Activated CD4-positive, alpha-beta T cell treated with anti-CD3 and anti-CD28 coated beads, Interleukin-2, amount 50 U/mL, for 1 hour (primary cell): ENCODE measurements at places on chromosomes 16 and 17.

GRCh38 chr17:59332749-59333377 lies 1.4 kb downstream of the YPEL2 start:
- DNase-seq: no peak

- no peak for DNase-seq
Observed at GRCh38 chr17:54903375-54903774, 2.7 kb downstream of the TOM1L1 start.

DNA sequence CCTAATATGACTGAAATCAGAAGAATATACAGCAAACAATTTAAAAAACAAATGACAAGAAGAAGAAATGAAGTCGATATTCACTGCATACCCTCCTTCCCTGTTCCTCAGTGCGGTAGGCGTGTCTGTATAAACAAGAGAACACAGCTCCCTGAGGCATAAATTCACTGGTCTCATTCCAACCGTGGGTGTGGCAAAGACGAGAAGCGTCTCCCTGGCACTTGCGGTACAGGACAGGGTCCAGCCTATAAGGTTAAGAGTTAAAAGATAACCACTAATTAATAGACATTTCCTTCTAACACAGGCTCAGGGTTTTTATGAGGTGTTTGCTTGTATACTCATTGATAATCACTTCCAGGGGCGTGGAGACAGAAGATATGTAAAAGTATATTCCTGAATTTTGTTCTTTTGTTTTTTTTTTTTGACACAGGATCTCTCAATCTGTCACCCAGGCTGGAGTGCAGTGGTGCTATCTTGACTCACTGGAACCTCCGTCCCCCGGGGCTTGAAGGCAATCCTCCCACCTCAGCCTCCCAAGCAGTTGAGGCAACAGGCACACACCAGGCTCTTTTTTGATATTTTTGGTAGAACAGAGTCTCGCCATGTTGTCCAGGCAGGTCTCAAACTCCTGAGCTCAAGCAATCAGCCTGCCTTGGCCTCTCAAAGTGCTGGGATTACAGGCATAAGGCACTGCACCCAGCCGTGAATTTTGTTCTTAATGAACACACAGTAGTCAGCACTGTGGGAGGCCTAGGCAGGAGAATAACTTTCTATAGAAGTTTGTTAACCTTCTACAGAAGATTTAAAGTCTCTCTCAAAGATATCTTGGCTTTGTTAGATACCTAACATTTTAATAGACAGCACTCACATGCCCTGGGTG lies 59.1 kb upstream of the CLEC18B start:
- DNase-seq: no peak

- no peak for DNase-seq
Observed at GRCh38 chr17:18027280-18027679, 11.7 kb downstream of the ATPAF2 start.

- DNase-seq: no peak
Observed at GRCh38 chr16:53097190-53097589, 42.4 kb downstream of the CHD9 start.

GRCh38 chr17:38741921-38742410 lies 6.2 kb downstream of the PCGF2 start:
- no peak for DNase-seq

GRCh38 chr16:2904100-2904921 lies 7.4 kb upstream of the FLYWCH1 start:
- peak; percentile 69 for DNase-seq

- DNase-seq: no peak
Observed at GRCh38 chr16:69763599-69763942, 1.4 kb downstream of the WWP2 start.

GRCh38 chr16:84570739-84571403 lies 47.0 kb downstream of the COTL1 start:
- DNase-seq: no peak

- no peak for DNase-seq
Observed at GRCh38 chr17:79888811-79889634, 49.8 kb upstream of the CBX4 start.

DNA sequence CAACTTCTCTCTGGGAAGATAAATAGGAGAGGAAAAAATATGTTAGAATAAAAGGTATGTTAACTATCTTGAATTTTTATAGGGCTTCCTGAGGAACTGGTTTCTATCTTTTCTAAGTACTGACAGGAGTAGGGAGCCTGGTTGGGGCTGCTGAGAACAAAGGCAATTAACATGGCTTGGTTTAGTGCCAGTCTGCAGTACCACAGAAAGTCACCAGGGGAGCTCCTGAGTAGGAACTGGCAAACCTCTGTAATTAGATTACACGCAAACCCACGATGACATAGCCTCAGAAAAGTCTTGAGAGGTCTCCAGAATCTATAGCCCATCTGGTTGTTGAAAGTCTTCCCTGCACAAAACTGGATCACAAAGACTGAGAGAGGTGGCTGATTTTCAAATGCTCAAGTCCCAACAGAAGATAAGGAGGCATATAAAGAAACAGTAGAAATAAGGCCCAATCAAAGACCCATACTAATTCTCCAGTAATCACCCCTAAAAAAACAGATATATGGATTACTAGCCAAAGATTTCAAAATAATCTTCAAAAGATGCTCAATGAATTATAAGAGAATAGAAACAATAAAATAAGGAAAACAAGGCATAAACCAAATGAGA lies 11.7 kb upstream of the CNTNAP4 start:
- DNase-seq: no peak

DNA sequence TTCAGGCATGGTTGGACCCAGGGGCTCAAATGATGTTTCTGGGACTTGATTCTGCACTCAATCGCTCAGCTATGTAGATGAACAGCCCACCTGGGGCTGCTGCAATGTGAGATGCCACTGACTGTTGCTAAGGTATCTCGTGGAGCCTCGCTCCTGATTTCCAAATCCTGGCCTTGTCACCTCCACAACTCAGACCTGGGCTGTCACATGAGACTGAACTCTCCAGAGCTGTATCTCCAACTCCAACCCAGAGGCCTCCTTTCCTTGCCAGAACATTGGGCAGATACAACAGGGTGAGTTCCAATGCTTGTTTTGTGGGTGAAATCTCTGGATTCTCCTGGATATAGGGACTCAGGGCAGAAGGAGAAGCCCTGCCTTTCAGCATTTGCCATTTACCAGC lies 79.5 kb downstream of the GNAO1 start:
- no peak for DNase-seq

- DNase-seq: no peak
Observed at GRCh38 chr16:22694887-22695382, 119.0 kb upstream of the HS3ST2 start.

GRCh38 chr17:45936610-45937009 lies 42.3 kb downstream of the MAPT start:
- no peak for DNase-seq

DNA sequence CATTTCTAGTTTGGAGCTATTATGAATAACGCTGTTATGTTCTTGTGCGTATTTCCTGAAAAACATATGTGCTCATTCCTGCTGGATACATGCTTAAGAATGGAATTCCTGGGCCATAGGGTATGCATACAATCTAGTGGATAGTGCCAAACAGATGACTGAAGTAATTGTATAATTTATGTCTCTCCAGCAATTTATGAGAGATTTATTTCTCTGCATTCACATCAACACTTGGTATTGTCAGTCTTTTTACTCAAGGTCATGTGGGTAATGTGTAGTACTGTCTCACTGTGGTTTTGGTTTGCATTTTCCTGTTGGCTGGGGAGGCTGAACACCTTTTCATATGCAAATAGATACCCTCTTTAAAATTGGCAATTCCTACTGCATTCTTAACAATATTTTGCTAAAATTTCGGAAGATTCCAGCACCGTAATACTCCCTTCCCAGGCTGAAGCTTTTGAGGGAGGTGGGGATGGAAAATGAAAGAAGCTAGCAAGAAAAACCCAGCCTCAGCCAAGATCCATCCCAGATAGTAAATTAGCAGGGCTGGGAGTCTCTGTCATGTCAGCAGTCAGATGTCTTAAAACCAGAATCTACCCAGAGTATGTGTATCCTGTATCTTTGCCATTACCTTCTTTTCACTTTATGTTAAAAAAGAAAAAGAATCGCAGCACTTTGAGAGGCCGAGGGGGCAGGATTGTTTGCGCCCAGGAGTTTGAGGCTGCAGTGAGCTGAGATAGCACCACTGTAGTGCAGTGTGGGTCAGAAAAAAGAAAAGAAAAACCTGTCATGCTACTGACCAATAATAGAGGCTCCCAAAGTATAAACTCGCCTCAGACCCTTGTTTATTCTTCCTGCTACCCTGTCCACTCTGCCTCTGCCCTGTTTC lies 204.9 kb downstream of the LGALS9B start:
- no peak for DNase-seq

GRCh38 chr16:56618138-56618537 lies 7.4 kb upstream of the MT1E start:
- DNase-seq: no peak

DNA sequence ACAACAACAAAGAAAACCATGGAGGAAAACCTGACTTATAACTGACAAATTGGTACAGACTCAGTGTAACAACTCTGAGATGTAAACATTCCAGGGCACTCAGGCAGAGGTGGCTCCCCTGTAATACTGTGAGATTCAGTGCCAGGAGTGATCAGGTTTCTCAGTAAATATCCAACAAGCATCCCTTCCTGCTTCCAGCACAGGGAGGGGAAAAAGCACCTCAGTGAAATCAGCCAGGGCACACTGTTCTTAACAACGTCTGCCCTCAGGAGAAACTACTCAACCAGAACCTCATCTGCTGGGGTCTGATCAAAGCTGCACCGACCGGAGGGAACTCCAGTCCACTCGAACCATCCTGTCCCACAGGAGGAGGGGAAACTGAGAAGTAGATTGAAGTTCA lies 52.3 kb downstream of the AMFR start:
- no peak for DNase-seq

DNA sequence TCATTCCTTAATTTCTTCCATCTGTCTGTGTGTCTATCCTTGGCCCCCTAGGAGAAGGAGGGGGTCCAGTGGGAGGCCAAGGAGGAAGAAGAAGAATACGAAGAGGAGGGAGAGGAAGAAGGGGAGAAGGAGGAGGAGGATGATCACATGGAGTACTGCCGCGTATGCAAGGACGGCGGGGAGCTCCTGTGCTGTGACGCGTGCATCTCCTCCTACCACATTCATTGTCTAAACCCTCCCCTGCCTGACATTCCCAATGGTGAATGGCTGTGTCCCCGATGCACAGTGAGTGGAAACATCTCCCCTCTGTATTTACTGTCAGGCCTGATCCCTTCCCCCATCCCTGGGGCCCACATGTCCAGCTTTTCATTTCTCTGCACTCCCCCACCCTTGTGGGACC lies 6.3 kb downstream of the CHD3 start:
- DNase-seq: no peak

DNA sequence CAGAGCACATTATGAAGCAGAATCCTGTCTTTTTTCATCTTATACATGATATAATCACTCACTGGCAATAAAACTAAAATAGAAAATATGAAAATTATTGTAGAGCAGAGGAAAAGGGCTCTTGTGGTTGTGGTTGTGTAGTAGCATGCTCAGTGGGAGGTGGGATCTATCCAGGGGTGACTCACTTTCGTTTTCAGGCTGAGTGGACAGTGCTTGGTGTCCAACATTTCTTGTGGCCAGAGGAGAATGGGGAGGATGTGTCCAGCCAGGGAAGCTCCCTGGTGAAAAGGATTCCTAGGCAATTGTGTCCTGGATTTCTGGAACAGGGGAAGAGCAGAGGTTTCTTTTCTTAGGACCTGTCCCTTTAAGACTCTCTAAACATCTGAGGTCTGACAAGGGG lies 31.9 kb upstream of the CPHXL start:
- no peak for DNase-seq

GRCh38 chr16:11064851-11065250 lies 120.5 kb downstream of the CLEC16A start:
- DNase-seq: no peak

DNA sequence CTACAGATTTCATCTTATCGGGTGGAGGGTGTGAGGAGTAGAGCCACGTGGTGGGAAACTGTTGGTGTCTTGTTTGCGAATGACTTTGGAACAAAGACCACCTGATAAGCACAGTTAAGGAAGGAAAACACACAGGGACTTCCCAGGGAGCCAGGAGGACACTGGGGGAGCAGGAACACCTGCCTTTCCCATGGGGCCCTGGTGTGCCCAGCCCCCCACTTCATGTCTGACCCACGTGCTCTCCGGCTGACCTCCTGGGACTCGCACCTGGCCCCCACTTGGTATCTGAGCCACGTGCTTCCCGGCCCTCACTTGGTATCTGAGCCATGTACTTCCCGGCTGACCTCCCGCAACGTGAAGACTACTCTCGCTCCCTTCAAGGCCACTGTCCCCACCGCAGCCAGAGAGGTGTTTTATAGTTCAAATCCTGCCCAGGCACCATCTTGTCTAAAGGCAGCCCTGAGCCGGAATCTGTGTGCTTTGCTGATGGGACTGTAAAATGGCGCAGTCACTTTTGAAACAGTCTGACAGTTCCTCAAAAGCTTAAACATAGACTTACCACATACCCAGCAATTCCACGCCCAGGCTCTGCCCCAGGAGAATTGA lies 5.4 kb upstream of the CSNK1D start:
- DNase-seq: no peak

- no peak for DNase-seq
Observed at GRCh38 chr16:8760021-8760420, 37.4 kb downstream of the TMEM186 start.

GRCh38 chr16:88649924-88650748 lies 717 bp downstream of the CYBA start:
- peak; percentile 29 for DNase-seq

GRCh38 chr16:2237493-2238149 lies 1.4 kb downstream of the DNASE1L2 start:
- DNase-seq: no peak

DNA sequence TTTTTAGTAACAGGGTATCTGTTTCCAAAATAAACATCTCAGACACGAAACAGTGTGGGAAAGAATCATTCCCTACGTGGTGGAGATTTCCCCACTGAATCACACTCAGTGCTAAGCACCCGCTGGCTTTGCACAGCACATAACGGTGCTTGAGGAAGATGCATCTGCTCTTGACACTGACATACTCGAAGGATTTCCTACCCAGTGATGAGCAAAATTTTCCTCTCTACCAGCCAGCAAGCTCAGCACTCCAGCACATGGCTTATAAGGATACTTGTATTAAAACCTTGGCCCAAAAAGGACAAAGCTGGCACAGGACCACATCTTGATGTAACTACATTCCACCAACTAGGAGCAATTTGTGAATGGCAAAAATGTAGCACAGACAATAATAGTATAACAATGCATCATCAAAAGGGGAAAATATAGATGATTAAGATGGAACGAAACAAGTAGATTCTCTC lies 59.0 kb downstream of the ANKFY1 start:
- no peak for DNase-seq

DNA sequence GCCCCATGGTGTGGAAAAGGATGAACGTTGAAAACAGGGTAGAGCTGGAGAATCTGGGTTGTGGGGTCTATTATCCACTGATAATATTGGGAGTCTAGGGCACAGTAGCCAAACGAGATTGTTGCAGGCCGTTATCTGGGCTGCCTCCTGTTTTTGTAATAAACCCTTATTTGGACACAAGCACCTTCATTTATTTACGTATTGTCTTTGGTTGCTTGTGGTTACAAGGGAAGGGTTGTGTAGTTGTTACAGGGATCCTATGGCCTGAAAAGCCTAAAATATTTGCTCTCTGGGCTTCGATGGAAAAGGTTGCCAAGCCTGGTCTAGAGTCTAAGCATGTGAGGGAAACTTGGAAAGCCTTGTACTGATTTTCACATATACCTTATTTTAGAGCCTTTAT lies 4.3 kb upstream of the SMARCE1 start:
- no peak for DNase-seq
